ENCODE measurements at places on chromosomes 1 and 21.

DNA sequence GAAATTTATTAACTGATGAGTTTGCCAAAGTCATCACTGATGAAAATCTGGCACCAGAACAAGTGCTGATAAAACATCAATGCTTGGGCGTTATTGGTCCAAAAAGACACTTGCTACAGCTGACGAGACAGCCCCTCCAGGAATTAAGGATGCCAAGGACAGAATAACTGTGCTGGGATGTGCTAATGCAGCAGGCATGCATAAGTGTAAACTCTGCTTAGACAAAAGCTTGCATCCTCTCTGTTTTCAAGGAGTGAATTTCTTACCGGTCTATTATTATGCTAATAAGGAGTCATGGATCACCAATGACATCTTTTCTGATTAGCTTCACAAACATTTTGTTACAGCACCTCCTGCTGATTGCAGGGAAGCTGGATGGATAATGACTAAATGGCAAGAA is 402.0 kb downstream of the LTN1 start:
- DNase-seq, result no peak

DNA sequence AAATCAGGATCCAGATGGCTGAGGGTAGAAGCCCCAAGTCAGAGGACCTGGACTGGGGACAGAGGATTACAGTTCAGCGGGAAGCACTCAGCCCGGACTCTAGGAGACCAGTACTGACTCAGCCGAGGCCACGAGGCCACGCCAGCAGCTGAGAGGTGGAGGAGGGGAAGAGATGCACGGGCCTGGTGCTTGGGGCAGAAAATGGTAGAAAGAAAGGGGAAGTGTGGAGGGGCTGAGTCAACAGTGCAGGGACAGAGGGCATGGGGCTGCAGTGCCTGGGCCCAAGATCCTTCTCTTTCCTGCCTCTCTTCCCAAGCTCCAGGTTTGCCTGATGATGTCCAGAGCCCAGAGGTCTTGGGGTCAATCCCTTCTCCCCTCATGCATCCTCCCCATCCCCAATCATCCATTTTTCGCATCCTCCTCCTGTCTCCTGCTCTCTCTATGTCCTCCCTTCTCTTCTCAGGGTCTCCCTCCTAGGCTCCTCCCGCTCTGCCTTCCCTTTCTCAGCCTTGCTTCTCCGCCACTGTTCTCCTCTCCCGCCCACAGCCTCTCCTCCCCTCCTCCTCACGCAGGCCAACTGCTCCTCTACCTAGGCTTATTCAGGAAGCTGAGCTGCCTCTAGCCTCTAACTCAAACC is 7.7 kb downstream of the ARHGEF2 start:
- DNase-seq, result no peak

- DNase-seq, result no peak
Measured at GRCh38 chr1:212138457-212138856, 102.9 kb downstream of the DTL start.

- no peak for DNase-seq
Measured at GRCh38 chr21:44730951-44731579, 19.7 kb upstream of the TSPEAR start.

- no peak for DNase-seq
Measured at GRCh38 chr1:58845942-58846341, 62.1 kb upstream of the JUN start.

DNA sequence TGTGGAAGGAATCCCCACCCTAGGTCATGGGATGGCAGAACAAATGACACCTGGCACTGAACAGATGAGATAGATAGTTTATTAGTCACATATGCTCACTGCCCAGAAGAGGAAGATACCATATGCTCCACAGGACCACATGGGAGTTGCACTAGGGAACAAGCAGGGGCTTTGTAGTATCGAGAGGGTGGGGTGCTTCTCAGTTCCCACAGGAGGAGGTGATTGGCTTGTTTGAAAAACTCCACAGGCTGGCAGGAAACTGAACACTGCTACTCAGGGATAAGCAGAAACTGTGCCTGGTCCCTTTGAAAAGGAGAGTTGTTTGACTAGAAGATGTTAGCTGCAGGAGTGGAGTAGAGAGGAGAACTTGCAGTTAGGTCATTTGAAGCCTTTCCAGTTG is 31.9 kb upstream of the RXRG start:
- DNase-seq, result no peak

- DNase-seq, result no peak
Measured at GRCh38 chr1:54275349-54275748, 75.4 kb downstream of the MRPL37 start.

- DNase-seq, result no peak
Measured at GRCh38 chr21:31018232-31018631, 20.0 kb downstream of the KRTAP19-8 start.
